NCI-H2107 (cell line): ENCODE measurements at places on chromosomes 5 and 9.

GRCh38 chr9:72044095-72044494, 16.3 kb downstream of the C9orf57 start:
- no peak for DNase-seq

GRCh38 chr5:14487897-14488570, 93.6 kb upstream of the OTULINL start:
- no peak for DNase-seq

- no peak for DNase-seq
Measured at GRCh38 chr5:6659941-6660684, 26.9 kb downstream of the SRD5A1 start.

GRCh38 chr9:86837345-86837744, 110.0 kb downstream of the GAS1 start:
- no peak for DNase-seq
